Astrocyte of the cerebellum (primary cell): ENCODE measurements at places on chromosomes 11 and 22.

DNA sequence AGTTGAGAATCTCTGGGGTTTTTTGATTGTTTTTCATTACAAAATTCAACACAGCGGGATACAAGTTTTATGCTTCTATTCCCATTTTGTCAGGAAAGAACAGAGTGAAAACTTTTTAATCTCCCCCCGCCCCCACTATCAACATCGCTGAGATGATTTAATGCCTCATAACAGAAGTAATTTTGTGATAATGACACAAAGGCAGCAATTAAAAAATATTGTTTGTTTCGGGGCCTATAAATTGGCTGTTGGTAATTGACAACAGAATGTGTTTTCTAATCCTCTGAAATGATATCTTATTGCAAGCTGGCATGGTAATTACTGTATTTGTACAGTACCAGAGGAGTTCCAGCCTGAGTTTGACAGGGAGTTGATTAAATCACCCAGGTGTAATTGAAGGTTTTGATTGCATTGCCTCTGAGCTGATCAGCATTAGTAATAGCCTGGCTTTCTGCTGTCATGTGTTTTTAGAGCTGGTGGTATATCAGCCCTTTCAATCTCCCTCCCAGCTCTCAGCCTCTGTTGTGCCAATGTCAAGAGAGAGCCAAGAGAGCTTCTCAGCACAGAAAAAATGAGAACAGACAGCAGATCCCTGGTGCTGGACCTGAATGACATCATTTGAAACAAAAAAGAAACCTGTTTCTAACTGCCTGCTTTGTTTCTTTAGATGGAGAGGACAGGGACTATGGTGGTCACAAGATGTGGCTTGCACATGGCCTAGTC lies 265.1 kb downstream of the FAM76B start:
- DNase-seq, result no peak

DNA sequence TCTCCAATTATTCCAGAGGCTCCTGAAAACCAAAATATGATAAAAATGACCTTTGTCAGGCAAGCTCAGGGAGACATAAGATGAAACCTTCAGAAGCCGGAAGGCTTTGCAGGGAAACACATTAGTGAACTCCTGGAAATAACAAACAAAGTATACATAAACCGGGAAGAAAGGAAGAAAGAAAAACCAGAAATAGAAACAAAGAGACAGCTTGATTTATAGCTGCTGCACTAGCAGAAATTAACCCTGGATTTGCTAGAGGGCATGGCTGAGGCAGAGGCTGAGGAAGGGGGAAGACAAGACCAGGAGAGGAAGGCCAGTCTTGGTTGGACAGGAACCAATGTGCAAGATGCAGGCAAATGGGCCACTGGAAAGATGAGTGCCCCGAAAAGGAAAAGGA lies 33.3 kb downstream of the SLC22A25 start:
- no peak for DNase-seq

DNA sequence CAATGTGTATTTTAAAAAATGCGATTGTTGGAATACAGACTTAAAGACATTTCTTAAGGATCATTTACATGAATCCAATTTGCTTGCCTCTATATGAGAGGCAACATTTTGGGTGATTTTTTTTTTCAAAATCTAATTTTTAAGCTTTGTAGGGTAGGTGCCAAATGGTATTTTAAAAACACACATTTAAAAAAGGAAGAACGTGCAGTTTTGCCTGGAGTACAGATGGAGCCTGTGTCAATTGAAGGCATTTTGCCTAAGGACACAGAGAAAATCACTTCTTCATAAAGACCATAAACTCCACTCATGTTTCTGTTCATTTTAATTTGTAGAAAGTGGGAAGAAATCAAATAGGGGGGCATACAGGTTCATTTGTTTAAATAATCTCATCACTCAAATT lies 91.3 kb downstream of the BDNF start:
- no peak for DNase-seq

DNA sequence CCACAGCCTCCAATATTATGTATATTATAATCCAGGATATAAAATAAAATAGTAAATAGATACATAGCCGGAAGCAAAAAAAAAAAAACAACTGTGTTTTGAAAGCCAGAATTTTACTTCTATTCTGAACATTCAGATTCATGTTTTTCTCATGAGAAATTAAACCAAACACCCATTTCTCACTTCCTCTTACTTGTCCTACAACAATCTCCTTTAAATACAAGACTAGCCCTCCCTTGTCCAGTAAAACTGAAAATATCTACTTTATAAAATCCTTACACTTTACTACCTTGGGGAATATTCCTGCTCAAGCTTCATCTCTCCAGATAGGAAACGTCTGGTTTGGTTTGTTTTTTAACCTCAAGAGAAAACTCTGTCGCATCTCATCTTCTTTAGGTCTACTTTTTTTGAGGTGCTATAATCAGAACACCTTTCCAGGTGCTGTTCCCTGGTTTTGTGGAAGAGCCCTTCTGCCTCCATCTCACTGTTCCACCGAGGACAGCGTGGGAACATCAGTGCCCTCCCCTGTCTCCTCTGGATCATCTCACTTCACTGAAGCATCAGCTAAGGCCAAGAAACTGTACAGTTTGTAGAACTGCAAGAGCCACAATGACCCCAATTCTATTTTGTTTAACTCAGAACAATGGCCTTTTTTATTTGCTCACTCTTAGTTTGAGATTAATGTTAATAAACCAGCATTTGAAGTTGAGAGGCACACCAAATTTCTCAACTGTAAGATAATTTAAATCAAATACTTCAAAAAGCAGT lies 82.0 kb upstream of the ARHGAP32 start:
- no peak for DNase-seq

- DNase-seq, result peak; percentile 49
Measured at GRCh38 chr11:86592659-86593451, 79.6 kb downstream of the ME3 start.

DNA sequence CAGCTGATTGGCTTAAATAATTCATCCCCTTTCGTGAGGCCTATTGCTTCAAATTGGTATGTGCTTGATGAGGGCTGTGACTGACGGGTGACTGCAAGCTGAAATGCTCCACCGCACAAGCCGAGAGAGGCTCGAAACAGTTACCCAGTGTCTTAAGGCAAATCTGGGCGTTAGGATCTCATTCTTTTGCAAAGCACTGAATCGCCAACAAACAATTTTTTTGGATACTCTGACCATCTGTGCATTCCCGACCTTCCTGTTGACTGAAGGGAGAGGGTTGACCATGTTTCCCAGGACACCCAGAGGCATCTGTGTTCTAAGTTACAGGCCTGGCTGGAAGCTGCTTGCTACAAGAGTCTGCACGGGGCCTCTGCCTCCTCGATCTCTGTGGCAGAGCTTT lies 32.1 kb downstream of the CACNG2 start:
- DNase-seq, result no peak
